HCT116 (cell line): ENCODE measurements at places on chromosomes 2 and 18. TPM values are rescaled to one million over a fixed set of nuclear protein-coding genes. Genes with fewer than 3 reads are reported as not detected.

DNA sequence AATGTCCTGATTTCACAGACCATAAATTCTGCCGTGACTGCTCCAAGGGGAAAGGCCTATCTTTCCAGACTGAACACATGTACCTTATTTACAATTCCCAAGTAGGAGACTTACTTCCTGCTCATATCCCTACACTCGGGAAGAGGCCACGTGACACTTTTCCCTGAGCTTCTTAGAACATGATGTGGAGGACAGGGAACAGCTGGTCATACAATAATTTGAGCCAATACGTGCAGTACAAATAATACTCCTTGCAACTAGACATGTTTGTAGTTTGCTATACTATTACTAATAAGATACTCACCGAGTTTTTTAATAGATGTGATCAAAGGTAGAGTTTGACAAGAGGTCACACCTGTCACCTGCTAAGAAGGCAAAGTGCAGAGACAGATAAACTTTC is 256.4 kb downstream of the SP3 start:
- H3K4me1 ChIP-seq = no peaks in the 10 kb centered on the region
- DNase-seq = no peak
- H3K27ac ChIP-seq = no peak overlapping the region

DNA sequence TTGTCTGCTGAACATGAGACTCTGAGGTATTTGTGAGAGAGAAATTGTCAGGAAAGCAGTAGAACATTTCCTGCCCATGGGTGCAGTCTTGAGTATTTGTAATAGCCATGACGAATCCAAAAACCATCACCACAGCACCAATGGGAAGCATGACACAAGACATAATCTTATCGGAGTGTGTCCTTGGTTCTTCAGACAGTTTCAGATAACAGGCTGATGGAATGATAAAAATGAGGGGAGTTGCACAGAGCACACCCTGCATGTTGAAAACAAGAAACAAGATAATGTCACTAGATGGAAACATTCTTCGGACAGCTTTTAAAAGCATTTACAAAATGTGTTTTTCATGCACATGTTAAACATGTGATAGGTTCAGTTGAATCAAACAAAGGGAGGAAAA is 56.9 kb downstream of the SLC38A11 start:
- H3K27me3 ChIP-seq = no peaks in the 10 kb centered on the region
- peaks cover 12% of the 10 kb centered on the region for H3K4me1 ChIP-seq
- DNase-seq = no peak
- H3K4me3 ChIP-seq = no peak overlapping the region
- H3K36me3 ChIP-seq = no peaks in the 10 kb centered on the region

DNA sequence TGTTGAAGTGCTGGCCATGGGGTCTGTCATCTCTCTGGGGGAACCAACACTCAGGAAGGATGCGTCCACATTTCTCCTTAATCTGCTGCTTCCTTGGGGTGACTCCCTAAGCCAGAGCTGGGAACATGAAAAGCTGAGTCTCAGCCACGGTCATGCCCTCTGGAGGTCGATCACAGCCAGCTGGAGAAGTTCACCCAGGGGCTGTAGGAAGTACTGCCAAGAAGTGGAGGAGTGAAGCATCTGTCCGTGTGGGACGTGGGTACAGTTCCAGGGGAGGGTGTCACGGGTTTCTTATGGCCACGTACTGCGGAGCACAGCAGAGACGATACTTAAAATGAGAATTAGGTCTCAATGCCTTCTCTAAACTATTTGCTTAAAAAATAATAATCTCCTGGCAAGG is 42.4 kb upstream of the IGFBP2 start:
- H3K27me3 ChIP-seq = 0 out of 2 replicates have a peak, but pooled peaks cover 3% of the 10 kb centered on the region
- no peaks in the 10 kb centered on the region for H3K4me1 ChIP-seq
- no peaks in the 10 kb centered on the region for H3K36me3 ChIP-seq
- DNase-seq = no peak

- no peaks in the 10 kb centered on the region for H3K4me1 ChIP-seq
- H3K27me3 ChIP-seq = peaks cover 6% of the 10 kb centered on the region; the same call in 1 of the 2 replicates
- H3K27ac ChIP-seq = no peak overlapping the region
- peak; percentile 48 for DNase-seq
- no peaks in the 10 kb centered on the region for H3K36me3 ChIP-seq
These were observed 85.8 kb upstream of the FAM237A start for GRCh38 chr2:206556357-206556949.

DNA sequence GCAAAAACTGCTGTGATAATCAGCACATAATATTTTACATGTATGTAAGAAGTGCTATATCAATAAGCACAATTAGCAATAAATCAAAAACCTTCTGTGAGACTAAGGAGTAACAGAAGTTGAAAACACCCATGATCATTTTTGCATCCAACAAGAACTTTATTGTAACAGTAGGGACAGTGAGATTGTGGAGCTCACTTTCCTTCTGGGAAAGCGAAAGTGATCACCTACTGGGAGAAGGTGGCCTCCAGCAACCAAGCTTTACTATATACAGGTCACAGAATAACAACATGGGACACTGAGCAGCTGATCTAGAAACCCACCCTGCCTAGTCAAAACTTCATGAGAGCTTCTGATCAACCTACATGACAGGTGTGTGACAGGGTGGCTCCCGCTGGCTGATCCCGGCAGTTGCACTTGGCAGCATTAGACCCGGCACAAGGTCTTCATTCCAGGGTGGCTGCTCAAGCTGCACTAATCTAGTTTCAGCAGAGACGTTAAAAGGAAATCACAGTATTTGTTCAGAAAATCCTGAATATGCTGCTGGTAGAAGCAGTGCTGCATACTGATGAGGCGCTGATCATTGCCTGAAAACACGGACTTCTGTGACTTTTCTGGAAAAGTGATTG is 63.5 kb upstream of the ARL5A start:
- H3K4me1 ChIP-seq = no peaks in the 10 kb centered on the region
- H3K4me3 ChIP-seq = no peak overlapping the region
- H3K36me3 ChIP-seq = no peaks in the 10 kb centered on the region
- no peak overlapping the region for H3K27ac ChIP-seq

DNA sequence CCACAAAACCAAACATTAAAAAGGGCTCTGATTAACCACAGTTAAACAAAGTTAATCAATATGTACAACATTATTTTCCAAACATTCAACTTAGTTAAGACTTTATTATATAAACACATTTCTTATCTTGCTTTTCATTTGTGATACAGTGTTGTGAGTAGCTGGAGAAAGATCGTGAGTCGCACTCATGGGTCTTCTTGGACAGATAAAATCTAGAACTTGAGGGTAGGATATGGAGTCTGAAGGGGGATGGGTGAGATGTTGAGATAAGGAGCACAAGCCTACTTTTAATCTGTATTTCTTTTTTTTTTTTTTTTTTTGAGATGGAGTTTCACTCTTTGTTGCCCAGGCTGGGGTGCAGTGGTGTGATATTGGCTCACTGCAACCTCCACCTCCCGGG is 22.6 kb upstream of the TMEM214 start:
- no peaks in the 10 kb centered on the region for H3K36me3 ChIP-seq
- H3K27ac ChIP-seq = peak overlapping the region; percentile 54
- no peak for DNase-seq

- no peaks in the 10 kb centered on the region for H3K36me3 ChIP-seq
- no peak for DNase-seq
- H3K27ac ChIP-seq = no peak overlapping the region
- no peak overlapping the region for H3K4me3 ChIP-seq
These were observed 917.1 kb downstream of the DPP10 start for GRCh38 chr2:115359550-115359949.

DNA sequence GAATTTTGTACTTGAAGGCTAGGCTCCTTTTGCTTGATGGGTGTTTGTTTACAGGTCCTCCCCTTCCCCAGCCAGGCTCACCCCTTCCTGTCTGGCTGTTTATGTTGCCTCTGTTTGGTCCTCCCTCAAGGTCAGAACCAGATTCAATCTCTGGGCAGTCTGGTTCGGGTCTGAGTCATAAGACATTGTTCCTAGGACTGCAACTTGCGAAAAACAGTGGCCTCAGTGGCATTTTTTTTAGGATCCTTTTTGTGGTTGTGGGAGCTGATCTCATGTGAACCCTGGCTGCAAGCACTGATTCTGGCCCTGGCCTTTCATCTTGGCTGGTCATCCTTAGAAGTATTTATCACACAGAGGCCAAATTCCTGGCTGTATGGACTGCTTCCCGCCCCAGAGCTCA is 370.4 kb downstream of the CLIP4 start:
- no peak overlapping the region for H3K4me3 ChIP-seq
- H3K27me3 ChIP-seq = peaks cover 50% of the 10 kb centered on the region
- no peaks in the 10 kb centered on the region for H3K36me3 ChIP-seq
- no peak for DNase-seq

GRCh38 chr2:65022189-65022588 is 33.0 kb downstream of the SLC1A4 start:
- DNase-seq = no peak
- no peaks in the 10 kb centered on the region for H3K36me3 ChIP-seq
- no peaks in the 10 kb centered on the region for H3K27me3 ChIP-seq
- H3K4me1 ChIP-seq = no peaks in the 10 kb centered on the region
- no peak overlapping the region for H3K27ac ChIP-seq
- no peak overlapping the region for H3K4me3 ChIP-seq

DNA sequence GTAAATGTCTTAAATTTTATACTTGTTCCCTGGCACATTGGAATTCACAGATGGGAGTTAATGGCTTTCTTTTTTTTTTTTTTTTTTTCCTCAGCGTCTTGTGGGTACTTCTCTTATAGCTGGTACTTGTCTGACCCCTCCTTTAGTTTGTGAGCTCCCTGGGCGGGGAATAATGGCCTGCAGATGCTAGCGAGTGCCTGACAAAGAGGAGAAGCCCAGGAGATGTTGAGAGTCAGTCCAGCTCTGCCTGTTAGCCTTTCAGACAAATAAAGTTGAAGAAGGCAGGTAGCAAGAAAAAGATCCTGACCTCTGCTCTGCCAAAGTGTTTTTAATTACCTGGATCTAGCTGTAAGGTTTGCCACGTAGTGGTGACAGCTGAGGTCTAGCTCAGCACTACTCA is 6.6 kb downstream of the BCL2L11 start:
- peaks cover 43% of the 10 kb centered on the region for H3K36me3 ChIP-seq
- H3K4me1 ChIP-seq = 0 out of 2 replicates have a peak, but pooled peaks cover 5% of the 10 kb centered on the region
- no peak for DNase-seq
- H3K4me3 ChIP-seq = no peak overlapping the region

DNA sequence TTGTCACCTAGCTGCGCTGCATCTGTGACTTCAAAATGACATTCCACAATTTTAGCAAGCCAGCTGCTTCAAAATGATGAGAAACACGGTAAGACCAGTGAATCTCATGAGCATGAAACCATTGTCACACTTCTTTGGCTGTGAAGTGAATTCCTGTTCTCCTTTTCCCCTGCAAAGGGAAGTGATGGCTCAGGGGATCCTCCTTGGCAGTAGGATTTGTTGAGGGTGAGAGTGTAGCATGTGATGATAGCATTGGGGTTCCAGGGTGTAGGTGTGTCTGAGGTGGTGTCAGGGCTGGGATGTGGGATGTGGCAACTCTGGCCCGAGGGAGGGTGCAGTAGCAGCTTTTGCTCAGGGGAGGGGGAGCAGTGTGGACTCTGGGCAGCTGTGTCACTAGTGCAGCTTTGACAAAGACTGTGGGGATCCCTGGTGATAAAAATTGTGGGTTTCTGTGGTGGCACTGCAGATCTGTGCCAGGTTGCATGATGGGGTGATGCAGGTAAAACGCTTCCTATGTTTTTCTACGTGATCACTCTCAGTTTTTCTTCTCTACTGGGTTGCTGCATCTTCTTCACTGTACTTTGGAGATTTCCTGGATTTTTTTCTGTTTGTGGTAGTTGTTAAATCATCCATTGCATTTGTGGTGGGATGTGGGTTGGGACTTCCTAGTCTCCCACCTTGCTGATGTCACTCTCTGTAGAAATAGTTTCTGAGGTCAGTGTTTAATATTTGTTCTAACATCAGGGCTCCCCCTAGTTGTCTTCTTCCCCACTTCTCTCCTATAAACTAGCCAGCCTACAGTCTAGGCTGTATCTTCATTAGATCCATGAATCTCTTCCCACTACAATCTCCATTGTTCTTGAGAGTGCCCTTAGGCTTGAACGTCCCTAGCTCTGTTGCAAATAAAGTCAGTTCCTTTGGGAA is 107.0 kb downstream of the ACTR3 start:
- H3K27ac ChIP-seq = no peak overlapping the region
- no peaks in the 10 kb centered on the region for H3K4me1 ChIP-seq
- no peak overlapping the region for H3K4me3 ChIP-seq
- no peaks in the 10 kb centered on the region for H3K36me3 ChIP-seq
- H3K27me3 ChIP-seq = no peaks in the 10 kb centered on the region
- DNase-seq = no peak

DNA sequence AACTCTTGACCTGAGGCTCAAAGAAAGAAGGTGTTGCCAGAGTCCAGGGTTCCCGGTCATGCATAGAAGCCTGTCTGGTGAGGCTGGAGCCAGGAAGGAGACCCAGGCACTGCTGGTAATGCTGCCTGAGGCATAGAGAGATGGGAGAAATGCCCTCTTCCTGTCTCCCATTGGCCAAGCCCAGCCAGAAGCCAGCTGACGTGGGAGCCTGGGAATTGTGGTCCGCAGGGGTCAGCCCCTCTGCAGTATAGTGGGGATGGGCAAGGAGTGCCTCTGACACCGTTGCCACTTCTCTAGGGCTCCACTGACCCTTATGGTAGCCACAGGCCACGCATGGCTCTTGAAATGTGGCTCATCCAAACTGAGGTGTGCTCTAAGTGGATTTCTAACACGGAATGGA is 95.7 kb downstream of the CTIF start:
- DNase-seq = no peak
- H3K27ac ChIP-seq = no peak overlapping the region
- no peaks in the 10 kb centered on the region for H3K27me3 ChIP-seq
- H3K4me1 ChIP-seq = peaks cover 10% of the 10 kb centered on the region

DNA sequence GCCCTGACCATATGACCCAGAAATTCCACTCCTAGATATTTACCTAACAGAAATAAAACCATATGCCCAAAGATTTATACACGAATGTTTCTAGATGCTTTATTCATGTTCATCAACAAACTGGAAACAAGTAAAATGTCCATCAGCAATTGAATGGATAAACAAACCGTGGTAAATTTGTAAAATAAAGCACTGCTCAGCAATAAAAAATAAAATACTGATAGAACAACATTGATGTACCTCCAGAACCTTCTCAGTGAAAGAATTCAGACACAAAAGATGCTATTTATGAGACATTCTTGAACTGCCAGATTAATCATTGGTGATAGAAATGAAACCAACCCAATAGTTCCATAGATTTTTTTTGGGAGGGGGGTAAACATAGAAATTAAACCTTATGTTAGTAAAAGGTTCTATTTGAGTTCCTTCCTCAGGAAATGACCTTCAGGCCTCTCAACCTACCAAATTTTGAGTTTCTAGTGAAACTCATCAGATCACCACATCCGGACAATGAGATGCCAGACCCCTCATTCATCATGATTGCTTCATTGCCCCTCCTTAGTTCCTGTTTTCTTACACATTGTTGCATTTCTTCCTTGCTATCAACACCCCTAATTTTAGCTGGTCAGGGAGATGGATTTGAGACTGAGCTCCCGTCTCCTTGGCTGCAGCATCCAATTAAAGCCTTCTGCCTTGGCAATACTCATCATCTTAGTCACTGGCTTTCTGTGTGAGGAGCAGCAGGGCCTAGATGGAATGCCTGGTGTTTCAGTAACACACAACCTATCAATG is 203.5 kb downstream of the LPIN1 start:
- no peak for DNase-seq
- H3K36me3 ChIP-seq = no peaks in the 10 kb centered on the region
- H3K4me1 ChIP-seq = no peaks in the 10 kb centered on the region
- no peak overlapping the region for H3K27ac ChIP-seq

GRCh38 chr2:76406134-76406855 is 695.6 kb upstream of the GCFC2 start:
- no peak for DNase-seq
- no peak overlapping the region for H3K27ac ChIP-seq
- H3K36me3 ChIP-seq = no peaks in the 10 kb centered on the region
- H3K4me1 ChIP-seq = no peaks in the 10 kb centered on the region
- H3K27me3 ChIP-seq = no peaks in the 10 kb centered on the region

Gene MRO
- total RNA-seq = 0.84 TPM

Gene IL37
- total RNA-seq = not detected

Gene TRMT61B
- 12.8 TPM for total RNA-seq
